IMR-90 (cell line): ENCODE measurements at places on chromosomes 13 and 19. TPM values are rescaled to one million over a fixed set of nuclear protein-coding genes. Genes with fewer than 3 reads are reported as not detected.

The CD22 gene
- 0.18 TPM in 1 of 2 replicates, not detected in the other for total RNA-seq

The CCDC194 gene
- not detected in 2 replicates for total RNA-seq

The MAST1 gene
- 0.28 and 1.1 TPM in 2 replicates for total RNA-seq

The ATP4B gene
- not detected in 2 replicates for total RNA-seq

The KCNN1 gene
- total RNA-seq = under 0.01 TPM in 1 of 2 replicates, not detected in the other

The ZNF793 gene
- 0.56 and 0.72 TPM in 2 replicates for total RNA-seq

The TEX101 gene
- total RNA-seq = not detected in 2 replicates

The FUT3 gene
- not detected in 2 replicates for total RNA-seq

The KLHL1 gene
- total RNA-seq = not detected in 2 replicates

The PDX1 gene
- total RNA-seq = not detected in 2 replicates

The SLC25A41 gene
- not detected in 2 replicates for total RNA-seq

The C19orf85 gene
- total RNA-seq = not detected in 2 replicates

The PNPLA6 gene
- 17.9 and 20.0 TPM in 2 replicates for total RNA-seq

The CYP2S1 gene
- 0.54 and 0.83 TPM in 2 replicates for total RNA-seq

The PCSK4 gene
- 0.56 and 0.72 TPM in 2 replicates for total RNA-seq

The ZNF723 gene
- total RNA-seq = not detected in 2 replicates

The TNFRSF19 gene
- total RNA-seq = 18.6 and 21.9 TPM in 2 replicates

The SOX21 gene
- total RNA-seq = not detected in 2 replicates

The ZNF665 gene
- total RNA-seq = 2.5 and 3.0 TPM in 2 replicates

The PEG3 gene
- not detected in 2 replicates for total RNA-seq

The AKAP8L gene
- 40.8 and 44.6 TPM in 2 replicates for total RNA-seq

The FPR1 gene
- total RNA-seq = not detected in 2 replicates
